Subcutaneous preadipocyte (primary cell): ENCODE measurements at places on chromosomes 4 and X. TPM values are rescaled to one million over a fixed set of nuclear protein-coding genes. Genes with fewer than 3 reads are reported as not detected.

DCAF8L2 gene
- total RNA-seq: under 0.01 TPM in 1 of 2 replicates, not detected in the other

MAOA gene
- 26.0 and 45.6 TPM in 2 replicates for total RNA-seq

TRIM60 gene
- total RNA-seq: not detected in 2 replicates

GIMD1 gene
- not detected in 2 replicates for total RNA-seq

FHDC1 gene
- total RNA-seq: under 0.01 and 0.20 TPM in 2 replicates

YY2 gene
- 1.6 and 2.2 TPM in 2 replicates for total RNA-seq

TKTL1 gene
- total RNA-seq: not detected in 2 replicates

NAP1L2 gene
- total RNA-seq: under 0.01 and 0.20 TPM in 2 replicates

SATL1 gene
- total RNA-seq: not detected in 2 replicates

FBXW7 gene
- total RNA-seq: 47.8 and 51.0 TPM in 2 replicates

CTAG2 gene
- not detected in 2 replicates for total RNA-seq

S100G gene
- not detected in 2 replicates for total RNA-seq

ADAD1 gene
- not detected in 2 replicates for total RNA-seq

SPIN2A gene
- total RNA-seq: 0.59 and 2.2 TPM in 2 replicates

ITM2A gene
- total RNA-seq: 0.98 and 1.8 TPM in 2 replicates

CT45A5 gene
- total RNA-seq: not detected in 2 replicates

WDR17 gene
- 1.8 and 3.3 TPM in 2 replicates for total RNA-seq

STBD1 gene
- total RNA-seq: 2.0 and 2.2 TPM in 2 replicates

ADH1A gene
- not detected in 2 replicates for total RNA-seq

DCHS2 gene
- not detected in 2 replicates for total RNA-seq

GYPE gene
- 0.73 and 3.3 TPM in 2 replicates for total RNA-seq
